T-helper 2 cell (primary cell): ENCODE measurements at places on chromosomes 6 and 20.
A peak's percentile ranks its signal among the peaks of the same experiment; 100 is the strongest.

- no peak for DNase-seq
Measured at GRCh38 chr6:2127484-2127911, 117.9 kb downstream of the GMDS start.

DNA sequence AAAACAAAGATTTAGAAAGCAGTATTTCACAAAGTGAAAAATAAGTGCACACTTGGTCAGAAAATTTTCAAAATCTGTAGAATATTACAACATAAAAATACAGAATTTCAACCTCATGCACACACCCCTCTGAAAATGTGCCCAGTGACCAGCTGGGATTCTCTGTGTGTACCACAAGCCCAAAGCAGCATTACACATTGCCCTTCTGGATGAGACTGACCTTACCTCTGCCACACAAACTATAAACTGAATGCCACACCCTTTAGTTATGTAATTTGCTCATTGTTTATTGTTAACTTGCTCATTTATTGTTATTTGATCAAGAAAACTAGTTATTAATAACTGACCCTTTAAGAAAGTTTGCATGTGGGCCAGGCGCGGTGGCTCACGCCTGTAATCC, 303.0 kb downstream of the FOXC1 start:
- no peak for DNase-seq

DNA sequence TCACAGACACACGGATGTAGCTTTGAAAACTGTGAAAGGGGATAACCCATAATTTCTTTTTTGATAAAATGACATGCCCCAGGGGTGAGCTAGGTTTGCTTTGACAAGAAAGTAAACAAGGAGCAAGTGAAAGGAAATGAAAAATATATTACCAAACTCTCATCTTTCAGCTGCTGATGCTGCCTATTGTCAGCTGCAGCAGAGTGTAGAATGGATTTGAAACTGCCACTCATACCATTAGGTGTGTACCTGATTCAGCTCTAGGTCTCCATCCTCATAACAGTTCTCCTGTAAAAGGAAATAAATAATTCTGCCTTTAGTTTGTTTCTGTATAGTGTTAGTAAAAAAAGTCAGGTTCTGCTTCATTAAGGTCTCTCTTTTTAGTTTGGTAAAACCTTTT, 415.1 kb upstream of the MARCKS start:
- no peak for DNase-seq

- DNase-seq, result no peak
Measured at GRCh38 chr6:38141085-38141484, 321.6 kb downstream of the ZFAND3 start.

- DNase-seq, result no peak
Measured at GRCh38 chr6:144909753-144910285, 624.7 kb downstream of the UTRN start.

GRCh38 chr20:13118676-13119075, 102.4 kb upstream of the ISM1 start:
- DNase-seq, result no peak

- no peak for DNase-seq
Measured at GRCh38 chr6:78515271-78515670, 352.1 kb upstream of the IRAK1BP1 start.

DNA sequence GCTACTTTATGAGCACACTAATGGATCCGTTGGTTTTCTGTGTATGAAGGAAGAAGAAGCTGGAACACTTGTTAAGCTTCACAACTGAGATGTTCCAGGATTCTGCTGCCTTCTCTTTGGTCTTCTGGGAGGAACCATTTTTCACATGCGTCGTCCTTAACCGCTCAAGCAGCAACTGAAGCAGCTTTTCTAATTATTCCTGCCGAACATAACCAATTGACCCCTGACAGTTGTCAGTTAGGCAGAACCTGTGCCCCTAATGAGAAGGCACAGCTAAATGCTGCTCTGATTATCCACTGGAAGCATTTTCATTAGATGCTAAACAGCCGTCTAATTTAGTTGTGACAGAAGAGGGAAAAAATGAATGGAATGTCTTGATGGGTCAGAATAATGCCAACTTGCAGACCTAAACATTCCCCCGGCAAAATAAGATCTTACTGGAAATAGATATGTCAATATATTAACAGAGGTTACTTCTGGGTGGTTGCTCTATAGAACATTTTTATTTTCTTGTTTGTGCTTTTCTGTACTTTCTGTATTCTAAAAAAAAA, 85.0 kb upstream of the SMLR1 start:
- no peak for DNase-seq

GRCh38 chr6:139172151-139172550, 37.3 kb downstream of the HECA start:
- DNase-seq, result no peak

GRCh38 chr6:138597336-138597735, 98.0 kb upstream of the NHSL1 start:
- no peak for DNase-seq

DNA sequence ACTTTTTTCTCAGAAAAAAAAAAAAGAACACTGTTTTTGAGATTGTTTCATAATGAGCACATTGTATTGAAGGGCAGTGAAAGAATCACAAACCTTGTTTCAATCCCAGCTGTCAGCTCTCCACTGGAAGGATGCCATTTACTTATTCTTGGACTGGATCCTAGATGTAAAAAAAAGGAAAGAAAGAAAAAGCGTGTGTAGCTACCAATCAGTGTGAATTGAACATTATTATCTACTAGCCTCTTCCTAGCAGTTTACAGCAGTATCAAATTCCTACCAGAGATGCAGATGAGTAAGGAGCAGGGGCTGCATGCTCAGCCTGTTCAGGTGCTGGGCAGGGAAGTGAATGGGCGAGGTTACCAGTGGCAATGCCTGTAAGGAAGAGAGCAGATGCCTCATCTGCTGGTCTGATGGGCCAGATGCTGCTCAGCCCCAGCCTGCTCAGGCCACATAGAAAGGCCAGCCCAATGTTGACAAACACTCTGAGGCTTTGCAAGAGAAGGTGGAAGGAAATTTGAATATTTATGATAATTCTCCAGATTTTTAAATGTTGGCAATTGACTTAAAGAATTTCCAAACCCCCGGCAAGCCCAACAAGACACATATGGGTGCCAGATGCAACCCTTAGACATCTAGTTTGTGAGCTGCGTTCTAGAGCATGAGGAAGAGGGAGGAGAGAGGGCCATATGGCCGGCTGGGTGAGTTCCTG, 189.5 kb downstream of the IBTK start:
- no peak for DNase-seq

GRCh38 chr6:36120979-36121786, 9.1 kb upstream of the MAPK13 start:
- DNase-seq, result peak; percentile 48

DNA sequence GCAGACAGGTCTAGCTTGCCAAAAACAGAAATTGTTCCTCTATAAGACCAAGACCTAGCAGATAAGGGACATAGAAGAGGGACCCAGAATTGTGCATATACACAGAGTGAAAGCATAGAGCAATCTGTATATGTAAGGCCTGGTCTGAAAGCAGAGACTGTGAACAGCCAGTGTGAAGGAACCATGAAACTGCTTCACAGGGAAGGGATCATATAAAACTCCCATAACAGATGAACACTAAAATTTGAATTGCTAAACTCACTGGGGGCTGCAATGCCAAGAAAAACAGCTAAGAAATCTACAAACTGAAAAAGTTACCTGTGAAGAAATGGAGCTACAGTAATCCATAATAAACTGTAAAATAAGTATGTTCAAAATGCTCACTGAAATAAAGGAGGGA, 7.0 kb downstream of the ZUP1 start:
- no peak for DNase-seq

DNA sequence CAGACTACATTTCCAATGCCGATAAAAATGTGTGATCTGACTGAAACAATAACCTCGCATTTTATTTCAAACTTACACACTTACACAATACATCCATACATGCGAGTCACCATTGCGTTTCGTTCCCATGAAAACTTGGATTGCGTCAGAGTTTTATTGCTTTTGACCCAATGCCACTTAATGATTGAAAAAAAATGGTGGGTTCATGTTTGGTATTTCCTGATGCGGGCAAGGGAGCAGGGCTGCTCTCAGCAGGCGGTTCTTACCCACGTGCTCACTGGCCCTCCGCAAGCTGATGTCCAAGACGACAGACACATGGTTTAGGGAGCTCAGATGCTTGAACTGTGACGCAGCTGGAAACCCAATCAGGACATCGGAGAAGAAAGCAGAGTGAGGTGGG, 281.0 kb upstream of the SULF2 start:
- DNase-seq, result no peak

DNA sequence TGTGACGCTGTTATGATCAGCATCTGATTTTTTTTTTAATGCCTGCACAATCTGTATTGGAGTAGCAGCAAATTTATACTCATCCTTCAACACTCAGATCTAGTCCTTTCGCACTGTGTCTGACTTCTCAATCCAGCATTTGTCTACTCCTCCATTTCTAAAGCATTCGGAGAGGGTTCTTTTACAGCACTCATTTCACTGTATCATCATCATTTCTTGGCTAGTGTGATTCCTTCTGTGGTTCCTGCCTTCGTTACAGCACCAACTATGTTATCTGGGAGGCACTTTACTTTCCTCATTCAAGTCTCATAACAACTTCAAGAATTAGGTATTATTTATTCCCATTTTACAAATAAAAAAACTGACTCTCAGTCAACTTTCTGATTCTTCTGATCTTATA, 18.0 kb downstream of the NUDT3 start:
- no peak for DNase-seq

- no peak for DNase-seq
Measured at GRCh38 chr6:7865781-7866180, 44.8 kb downstream of the TXNDC5 start.

DNA sequence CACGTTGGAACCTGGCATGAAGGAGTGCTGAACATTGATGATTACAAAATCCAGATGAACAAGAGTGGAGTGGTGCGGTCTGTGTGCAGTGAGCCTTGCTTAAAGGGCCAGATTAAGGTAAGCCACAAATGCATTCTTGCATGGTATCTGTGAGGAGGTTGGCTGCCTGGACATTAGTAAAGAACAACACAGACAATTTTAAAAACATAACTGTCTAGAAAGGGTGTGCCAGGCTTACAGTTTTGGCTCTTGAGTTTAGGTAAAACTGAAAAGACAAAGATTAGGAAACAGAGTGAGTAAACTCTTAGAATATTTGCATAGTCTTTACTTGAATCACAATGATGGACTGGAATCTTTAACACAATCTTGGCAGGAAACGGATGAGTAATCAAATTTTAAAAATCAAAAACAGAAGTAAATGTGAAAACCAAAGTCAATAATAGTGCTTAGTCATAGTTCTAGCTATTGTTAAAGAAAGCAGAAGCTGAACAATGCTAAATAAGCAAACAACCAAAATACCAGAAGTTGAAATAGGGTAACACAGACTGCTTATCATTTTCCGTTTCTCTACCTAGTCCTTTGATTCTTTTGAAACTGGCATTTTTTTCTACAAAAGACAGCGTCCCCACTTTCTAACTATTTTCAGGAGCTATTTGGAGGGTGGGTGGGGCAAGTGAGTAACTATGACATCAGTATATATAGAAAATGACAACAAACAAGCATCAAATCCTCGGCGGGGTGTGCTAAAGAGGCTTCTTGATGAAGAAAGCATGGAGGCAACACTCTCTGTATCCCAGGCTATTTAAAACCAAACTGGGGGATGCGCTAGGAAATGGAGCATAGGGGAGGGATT, 185.8 kb upstream of the RAB32 start:
- DNase-seq, result no peak

- no peak for DNase-seq
Measured at GRCh38 chr6:145017516-145017915, 717.8 kb downstream of the EPM2A start.

DNA sequence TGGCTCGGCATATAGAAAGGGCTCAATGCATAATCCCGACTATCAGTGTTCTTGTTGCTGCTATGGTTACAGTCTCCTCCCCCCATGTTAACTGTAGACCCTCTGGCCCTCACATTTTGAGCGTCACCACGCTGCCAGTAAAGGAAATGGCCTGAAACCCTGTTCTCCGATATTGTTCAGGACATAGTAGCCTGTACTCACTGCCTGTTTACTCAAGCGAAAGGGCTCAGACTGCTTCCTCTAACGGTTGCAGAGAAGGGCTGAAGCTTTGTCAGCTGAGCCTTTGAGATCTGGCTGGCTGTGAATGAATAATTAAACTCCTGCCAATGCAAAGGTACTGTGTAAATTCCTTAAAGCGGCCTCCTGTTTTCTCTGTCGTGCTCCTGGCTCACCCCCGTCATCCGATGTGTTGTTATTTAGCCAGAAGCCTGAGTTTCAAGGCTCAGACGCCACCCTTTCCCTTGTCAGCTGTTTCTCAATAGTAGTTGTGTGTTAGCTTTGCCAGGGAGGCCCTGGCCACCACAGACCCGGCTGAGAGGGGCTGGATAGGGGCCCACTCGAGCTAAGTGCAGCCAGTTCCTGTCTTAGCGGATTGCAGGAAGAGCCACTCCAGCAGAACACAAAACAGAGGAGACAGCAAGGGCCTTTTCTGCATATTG, 31.2 kb upstream of the RALGAPA2 start:
- no peak for DNase-seq

- DNase-seq, result no peak
Measured at GRCh38 chr6:28606424-28607391, 81.0 kb downstream of the GPX5 start.

DNA sequence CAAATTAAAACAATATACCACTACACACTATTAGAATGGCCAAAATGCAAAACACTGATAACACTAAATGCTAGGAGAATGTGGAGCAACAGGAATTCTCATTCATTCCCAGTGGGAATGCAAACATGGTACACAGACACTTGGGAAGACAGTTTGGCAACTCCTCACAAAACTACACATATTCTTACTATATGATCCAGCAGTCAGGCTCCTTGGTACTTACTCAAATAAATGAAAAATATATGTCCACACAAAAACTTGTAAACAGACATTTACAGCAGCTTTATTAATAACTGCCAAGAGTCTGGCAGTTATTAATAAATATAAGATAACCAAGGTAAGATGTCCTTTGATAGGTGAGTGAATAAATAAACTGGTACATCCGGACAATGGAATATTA, 44.9 kb downstream of the ABHD12 start:
- no peak for DNase-seq

- DNase-seq, result no peak
Measured at GRCh38 chr6:152879681-152880080, 103.2 kb downstream of the FBXO5 start.

- DNase-seq, result no peak
Measured at GRCh38 chr6:87600576-87600975, 10.6 kb downstream of the ORC3 start.

GRCh38 chr6:5997420-5997987, 9.2 kb downstream of the NRN1 start:
- no peak for DNase-seq

DNA sequence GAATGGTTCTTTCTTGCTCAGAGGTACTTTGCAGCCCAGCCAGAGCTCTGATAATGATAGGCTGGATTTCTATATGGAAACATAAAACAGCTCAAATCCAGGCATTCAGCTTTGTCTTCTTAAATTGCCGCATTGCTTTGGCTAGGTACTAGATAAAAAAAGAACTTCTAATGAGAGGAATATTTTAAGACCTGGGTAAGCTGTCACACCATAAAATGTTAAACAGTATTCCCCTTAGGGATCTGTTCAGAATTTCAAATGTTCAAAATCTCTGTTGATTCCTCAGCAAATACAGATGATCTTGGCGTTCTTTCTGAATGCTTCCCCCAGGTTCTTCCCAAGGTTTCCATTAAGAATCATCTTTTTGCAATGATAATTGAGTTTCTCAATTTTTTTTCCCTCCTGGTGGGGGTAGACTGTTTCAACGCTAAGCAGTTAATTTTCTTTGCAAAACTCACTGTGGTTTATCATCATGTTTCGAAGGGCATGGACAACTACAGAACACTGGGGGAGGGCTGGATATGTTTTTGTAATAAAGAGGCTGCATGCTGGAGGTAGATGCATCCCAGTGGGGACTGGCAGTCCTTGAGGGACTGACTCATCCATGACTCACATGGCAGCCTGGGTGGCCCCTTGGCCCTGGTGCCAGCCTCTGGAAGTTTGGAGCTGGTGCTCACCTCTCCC, 31.0 kb downstream of the TIAM2 start:
- no peak for DNase-seq
